Cerebellum (tissue), 4 donors: ENCODE measurements at places on chromosomes 4 and X. TPM values are rescaled to one million over a fixed set of nuclear protein-coding genes. Genes with fewer than 3 reads are reported as not detected.
A peak's percentile ranks its signal among the peaks of the same experiment; 100 is the strongest.

DNA sequence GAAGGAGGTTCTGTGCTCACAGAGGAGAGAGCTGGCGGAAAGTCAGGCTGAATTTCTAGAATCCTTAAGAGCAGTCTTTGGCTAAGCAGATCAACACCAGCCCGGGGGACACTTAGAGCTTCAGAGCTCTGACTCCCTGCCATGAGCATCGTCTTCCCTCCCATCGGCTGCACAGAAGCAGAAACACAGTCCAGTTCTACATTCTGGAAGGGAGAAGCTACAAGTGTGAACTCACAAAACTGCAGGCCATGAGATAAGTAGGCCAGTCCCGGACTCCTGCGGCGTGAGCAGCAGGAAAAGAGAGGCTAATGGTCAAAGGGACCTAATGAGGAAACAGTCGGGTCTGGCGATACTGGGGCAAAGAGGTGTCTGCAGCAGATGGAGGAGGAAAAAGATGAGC lies 211.5 kb downstream of the DHX15 start:
- peak; percentile 68 for DNase-seq

The HPGDS gene
- 3.6 TPM for total RNA-seq

DNA sequence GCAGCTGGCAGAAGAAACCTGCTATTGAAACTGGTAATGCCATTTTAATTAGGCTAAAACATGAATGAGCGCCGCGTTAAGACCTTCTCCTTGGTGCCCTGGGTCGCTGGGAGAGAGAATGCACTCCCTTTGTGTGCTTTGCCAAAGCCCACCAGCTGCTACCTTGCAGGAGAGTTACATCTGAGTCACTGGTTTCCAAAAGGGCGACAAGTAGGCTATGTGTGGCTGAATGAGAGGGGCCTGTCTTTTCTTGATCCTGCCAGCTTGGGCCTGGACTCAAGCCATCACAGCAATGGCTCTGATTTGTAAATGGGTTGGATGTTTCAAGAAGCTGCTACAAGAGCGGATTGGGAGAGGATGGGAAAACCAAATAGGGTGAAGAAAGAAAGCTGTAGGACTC lies 81.5 kb downstream of the NHS start:
- no peak for DNase-seq

The AMBN gene
- not detected for total RNA-seq

GRCh38 chr4:108544481-108544880 lies 75.9 kb upstream of the RPL34 start:
- no peak for DNase-seq

DNA sequence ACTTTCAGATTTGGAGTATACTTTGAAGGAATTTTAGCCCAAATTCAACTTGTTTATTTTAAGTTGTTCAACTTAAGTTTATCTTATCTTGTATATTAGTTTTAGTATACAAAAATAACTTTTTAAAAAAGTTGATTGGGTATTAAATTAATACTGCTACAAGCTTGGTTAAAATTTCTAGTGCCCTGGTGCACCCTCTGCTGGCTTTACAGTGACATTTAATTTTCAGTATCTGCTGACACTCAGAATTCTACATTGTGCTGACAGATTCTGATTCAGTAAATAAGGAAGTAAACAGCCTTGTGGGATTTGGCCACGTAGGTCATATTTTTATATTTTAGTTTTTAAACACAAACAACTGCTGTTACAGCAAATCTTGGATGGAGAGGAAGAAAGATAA lies 2.9 kb downstream of the EDA start:
- peak; percentile 15 for DNase-seq

DNA sequence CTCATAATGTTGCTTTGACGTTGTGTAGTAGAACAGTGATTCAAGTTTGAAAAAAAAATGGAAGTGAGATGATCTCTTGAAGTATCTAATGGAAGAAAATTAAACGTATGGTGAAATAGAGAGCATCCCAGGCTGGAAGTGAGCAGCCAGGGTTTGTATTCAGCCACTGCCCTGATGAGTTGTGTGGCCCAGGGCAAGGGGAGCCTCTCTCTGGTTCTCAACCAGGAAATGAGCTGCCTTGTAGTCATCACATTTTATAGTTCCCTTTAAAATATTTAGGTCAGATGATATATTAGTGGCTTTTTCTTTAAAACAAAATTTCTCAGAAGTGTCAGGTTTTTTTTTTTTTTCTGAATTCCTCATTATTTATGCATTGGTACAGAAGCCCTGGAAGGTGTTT lies 150.3 kb downstream of the GPAT3 start:
- DNase-seq = no peak

DNA sequence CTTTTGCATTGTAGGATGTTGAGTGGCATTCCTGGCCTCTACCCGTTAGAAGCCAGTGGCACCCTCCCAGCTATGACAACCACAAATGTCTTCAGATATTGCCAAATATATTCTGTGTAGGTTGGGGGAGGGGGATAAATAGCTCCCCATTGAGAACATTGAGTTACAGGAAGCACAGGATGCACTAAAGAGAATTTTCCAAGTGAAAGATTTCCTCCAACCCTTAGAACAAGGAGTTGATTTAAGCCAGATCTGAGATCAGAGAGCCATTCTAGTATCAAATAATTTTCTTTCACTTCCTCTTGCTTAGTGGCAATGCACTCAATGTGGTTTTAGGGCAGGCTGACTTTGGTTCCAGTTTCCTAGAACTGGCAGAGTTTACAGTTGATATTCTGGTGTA lies 436.6 kb downstream of the C4orf33 start:
- no peak for DNase-seq

The EDNRA gene
- 10.5 TPM for total RNA-seq

DNA sequence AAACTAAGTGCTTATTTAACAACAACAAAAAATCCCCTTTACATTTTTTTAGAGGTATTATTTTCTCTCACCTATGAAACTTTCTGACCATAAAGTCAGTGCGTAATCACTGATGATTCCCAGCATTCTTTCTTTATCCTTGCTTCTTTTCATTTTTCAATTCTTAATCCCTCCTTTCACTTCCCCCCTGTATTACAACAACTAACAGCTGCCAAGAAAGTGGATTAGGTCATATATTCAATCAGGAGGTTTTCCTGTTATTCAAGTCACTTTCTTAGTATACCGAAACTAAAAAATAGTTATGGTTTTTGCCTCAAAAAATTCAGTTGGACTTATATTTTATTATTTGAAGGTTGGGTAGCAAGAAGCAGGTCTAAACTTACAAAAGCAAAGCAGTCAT lies 2.1 kb upstream of the STAP1 start:
- DNase-seq = no peak

The EXOC1L gene
- total RNA-seq = not detected

The STAP1 gene
- total RNA-seq = not detected

GRCh38 chr4:15585331-15585730 lies 69.8 kb downstream of the FBXL5 start:
- DNase-seq = no peak

DNA sequence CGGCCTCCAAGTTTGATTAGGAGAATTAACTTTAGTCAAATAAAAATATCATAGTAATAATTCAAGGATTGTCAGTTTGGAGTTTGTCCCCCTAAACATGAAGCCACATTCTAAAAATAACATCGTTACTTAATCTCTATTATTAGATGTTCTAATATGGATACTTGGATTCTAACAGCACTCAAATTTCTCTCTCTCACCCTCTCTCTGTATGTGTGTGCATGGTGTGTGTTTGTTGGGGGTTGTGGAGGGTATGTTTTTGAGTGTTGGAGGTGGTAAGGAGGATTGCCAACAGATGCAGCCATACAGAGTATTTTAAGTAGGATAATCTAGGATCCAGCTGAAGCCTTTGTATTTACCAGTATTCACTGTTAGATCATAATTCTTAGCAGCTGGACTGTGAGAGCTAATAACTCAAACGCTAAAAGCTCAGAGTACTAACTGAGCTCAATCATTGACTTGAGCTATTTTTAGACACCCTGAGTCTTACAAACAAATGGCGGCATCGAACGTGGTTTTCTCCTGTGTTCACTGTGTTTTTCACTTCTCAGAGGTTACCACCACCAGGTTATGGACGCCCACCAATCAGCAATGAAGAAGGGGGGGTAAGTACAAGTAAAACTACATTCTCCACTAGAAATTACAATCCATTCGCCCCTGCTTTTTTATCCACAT lies 8.8 kb downstream of the ENAM start:
- DNase-seq = no peak

The NLGN3 gene
- 21.4 TPM for total RNA-seq

The TLR10 gene
- 1.2 TPM for total RNA-seq

The VEGFC gene
- total RNA-seq = 3.0 TPM

DNA sequence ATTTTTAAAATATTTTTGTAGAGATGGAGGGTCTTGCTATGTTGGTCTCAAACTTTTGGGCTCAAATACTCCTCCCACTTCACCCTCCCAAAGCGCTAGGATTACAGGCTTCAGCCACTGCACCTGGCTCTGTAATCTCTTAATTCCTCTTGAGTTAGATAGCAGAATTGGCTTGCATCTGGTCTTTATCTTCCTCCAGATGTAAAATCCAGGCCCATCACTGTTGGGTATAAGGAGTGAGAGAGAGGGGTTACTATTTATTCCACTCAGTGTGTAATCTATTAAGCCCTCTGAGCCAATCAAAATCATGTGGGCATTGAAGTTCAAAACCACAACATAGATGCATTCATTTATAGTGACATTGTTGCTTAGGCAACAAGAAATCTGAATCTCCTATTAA lies 33.9 kb downstream of the ANK2 start:
- no peak for DNase-seq

DNA sequence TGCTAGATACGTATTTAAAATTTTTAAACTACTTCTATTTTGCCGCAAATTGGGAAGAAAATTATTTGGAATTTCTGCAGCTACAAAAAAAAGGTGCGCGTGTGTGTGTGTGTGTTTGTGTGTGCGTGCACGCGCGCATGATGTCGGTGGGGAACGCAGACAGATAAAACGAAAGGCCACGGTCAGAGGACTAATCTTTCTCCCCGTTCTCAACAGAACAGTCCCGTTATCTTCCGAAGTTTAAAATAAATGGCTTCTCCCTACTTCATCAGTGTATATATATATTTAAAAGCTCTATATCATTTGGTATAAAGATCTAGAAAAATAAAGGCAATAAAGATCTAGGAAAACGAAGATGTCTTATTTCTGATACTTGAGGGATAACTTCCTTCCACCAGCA lies 1.5 kb downstream of the MGARP start:
- no peak for DNase-seq

DNA sequence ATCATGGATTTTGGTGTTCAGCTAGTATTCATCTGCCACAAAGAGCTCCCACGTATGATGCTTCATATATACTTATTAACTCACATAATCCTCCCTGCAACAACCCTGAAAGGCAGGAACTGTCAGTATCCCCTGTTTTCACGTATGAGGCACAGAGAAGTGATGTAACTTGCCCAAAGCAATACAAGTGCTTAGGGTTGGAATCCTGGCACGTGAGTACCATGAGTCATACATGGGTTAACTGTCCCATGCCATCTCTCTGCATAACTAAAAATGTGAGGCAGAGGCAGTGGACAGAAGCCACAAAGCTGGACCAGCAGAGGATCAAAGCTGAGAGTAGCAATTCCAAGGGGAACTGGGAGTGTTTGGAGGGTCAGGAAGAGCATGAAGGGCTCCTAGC lies 35.7 kb upstream of the EGFL6 start:
- DNase-seq = no peak

DNA sequence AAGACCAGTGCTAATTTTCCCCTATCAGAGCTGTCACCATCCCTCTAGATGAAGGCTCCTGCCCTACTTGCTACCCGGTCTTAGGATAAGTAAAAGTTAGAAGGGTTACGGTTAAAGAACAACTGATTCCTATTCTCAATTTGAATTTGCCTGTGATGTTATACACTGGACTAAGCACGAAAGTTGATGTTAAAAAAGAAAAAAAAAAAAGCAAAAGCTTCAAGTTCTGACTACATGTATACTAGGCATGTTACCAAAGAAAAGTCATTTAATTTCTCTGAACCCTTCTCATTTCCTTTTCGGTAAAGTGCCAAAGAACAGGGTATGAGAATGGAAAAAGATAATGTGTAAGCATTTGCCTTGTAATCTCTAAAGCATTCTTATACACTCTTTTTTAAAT lies 1.4 kb upstream of the PPID start:
- DNase-seq = no peak

- DNase-seq = no peak
These were observed 94.5 kb downstream of the NSUN7 start for GRCh38 chr4:40844261-40844660.

The MAP7D3 gene
- total RNA-seq = 4.7 TPM

GRCh38 chr4:56243107-56243506 lies 144.2 kb downstream of the AASDH start:
- no peak for DNase-seq

DNA sequence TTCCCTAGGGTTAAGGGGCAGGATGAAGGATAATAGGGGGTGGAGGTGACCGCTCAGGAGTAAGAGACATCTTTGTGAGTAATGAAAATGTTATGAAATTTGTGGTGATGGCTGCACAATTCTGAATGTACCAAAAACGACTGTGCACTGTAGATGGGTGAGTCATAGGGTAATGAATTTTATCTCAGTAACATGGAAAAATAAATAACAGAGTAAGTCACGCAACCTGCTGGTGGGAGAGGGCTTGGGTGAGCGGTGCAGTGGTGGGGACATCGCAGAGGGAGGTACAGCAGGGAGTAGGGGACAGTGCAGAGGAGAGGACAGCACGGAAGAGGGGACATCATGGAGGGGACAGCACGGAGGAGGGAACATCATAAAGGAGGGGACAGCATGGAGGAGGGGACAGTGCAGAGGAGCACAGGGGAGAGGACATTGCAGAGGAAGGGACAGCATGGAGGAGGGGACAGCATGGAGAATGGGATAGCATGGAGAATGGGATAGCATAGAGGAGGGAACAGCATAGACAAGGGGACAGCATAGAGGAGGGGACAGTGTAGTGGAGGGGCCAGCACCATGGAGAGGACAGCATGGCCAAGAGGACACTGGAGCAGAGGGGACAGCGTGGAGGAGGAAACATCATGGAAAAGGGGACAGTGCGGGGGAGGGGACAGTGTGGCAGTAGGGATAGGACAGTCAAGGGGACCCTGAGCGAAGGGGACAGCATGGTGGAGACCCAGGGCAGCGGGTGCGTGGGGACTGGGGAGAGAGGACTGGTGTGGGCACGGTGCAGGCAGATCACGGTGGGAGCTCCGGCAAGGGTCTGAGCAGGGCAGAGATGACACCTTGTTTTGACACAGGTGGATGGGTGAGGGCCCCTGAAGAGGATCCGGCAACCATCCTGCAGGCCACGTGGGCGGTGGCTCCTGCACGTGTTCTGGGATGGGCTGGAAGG lies 68.5 kb upstream of the MXD4 start:
- no peak for DNase-seq

DNA sequence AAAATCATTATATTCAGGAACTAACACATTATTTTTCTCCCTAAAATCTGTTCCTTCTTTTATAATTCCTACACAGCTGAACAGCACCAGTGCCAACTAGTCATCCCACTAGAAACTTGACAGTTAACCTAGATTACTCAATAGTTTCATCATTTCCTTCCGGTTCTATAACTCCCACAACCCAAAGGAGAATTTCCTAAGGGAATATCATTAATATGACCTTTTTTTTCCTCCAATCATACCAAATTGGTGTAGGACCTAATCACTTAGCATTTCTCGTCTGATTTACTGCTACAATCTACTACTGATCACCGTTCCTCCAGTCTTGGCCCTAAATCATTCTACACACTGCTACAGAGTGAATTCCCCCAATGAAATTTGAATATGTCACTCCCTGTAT lies 45.9 kb downstream of the WDFY3 start:
- no peak for DNase-seq

GRCh38 chr4:148926276-148927260 lies 484.4 kb upstream of the NR3C2 start:
- DNase-seq = peak; percentile 35

The ARAP2 gene
- total RNA-seq = 45.3 TPM
